ENCODE measurements at places on chromosomes 1 and 21.

GRCh38 chr1:203463469-203464062, 12.0 kb upstream of the PRELP start:
- H3K4me3 ChIP-seq: no peak overlapping the region
- H3K36me3 ChIP-seq: no peaks in the 10 kb centered on the region
- no peak for DNase-seq
- H3K27me3 ChIP-seq: no peaks in the 10 kb centered on the region

- DNase-seq: no peak
- no peaks in the 10 kb centered on the region for H3K27me3 ChIP-seq
- no peaks in the 10 kb centered on the region for H3K36me3 ChIP-seq
- H3K4me1 ChIP-seq: peaks cover 12% of the 10 kb centered on the region
Measured at GRCh38 chr1:160876311-160876710, 8.7 kb downstream of the ITLN1 start.

- H3K27me3 ChIP-seq: no peaks in the 10 kb centered on the region
- no peak for DNase-seq
- H3K4me1 ChIP-seq: no peaks in the 10 kb centered on the region
- no peaks in the 10 kb centered on the region for H3K36me3 ChIP-seq
Measured at GRCh38 chr1:5220421-5220820, 566.0 kb downstream of the AJAP1 start.

- H3K4me1 ChIP-seq: no peaks in the 10 kb centered on the region
- no peak for DNase-seq
- no peak overlapping the region for H3K27ac ChIP-seq
- H3K27me3 ChIP-seq: no peaks in the 10 kb centered on the region
- no peak overlapping the region for H3K4me3 ChIP-seq
Measured at GRCh38 chr1:41419584-41420295, 58.5 kb downstream of the FOXO6 start.

- H3K4me3 ChIP-seq: no peak overlapping the region
- no peaks in the 10 kb centered on the region for H3K4me1 ChIP-seq
- H3K36me3 ChIP-seq: no peaks in the 10 kb centered on the region
- no peak for DNase-seq
- no peak overlapping the region for H3K27ac ChIP-seq
- H3K27me3 ChIP-seq: no peaks in the 10 kb centered on the region
Measured at GRCh38 chr1:206067486-206068227, 14.7 kb downstream of the RHEX start.

DNA sequence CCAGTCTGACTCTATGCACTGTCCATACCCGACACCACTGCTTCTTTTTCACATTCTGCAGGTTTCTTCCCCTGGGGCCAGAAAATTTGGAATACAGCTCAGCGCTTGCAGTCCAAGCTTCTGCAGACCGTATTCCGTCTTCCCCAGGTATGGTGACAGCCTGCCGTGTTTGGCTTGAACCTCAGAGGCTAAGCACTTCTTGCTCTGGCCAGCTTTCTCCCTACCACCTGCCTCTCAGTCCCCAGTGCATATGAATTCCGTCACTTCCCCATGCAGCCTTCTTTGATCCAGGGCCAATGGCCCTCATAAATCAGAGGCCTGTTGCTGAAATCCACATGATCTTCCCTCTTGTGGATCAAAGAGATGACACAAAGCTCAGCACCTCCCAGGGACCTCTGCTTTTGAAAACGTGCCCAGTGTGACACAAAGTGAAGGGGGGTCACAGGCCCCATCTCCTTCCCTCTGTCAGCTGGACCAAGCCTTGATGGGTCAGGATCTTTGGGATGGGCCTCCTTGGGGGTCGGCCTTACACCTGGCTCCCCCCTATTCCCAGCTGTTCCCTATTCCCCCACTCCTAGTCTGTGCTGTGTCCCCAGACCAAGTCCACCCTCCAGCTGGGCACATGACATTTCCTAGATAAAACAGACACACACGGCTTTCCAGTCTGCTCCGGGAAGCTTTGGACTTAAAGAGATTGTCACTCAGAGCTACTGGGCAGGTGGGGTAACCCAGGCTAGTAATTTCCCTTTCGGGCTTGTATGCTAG, 66.6 kb downstream of the HMGB4 start:
- no peak overlapping the region for H3K4me3 ChIP-seq
- H3K27ac ChIP-seq: no peak overlapping the region
- H3K36me3 ChIP-seq: no peaks in the 10 kb centered on the region
- no peaks in the 10 kb centered on the region for H3K27me3 ChIP-seq
- DNase-seq: no peak
- H3K4me1 ChIP-seq: no peaks in the 10 kb centered on the region

DNA sequence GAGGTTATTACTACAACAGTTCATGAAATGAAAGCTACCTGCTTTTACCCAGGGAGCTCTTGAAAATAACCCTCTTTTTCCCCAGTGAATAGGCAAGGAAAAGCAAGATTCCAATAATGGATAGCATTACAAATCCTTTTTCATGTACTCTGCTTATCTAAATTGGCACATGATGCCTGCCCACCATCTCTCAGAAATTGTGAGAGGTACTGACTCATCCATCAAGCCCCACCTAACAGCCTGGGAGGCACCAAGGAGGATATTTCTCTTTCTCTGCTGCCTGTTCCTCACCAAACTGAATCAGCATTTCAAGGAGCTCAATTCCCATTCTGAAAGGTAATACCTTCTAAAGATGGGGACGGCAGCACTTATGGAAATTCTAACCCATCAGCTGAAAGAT, 34.4 kb downstream of the PALMD start:
- no peak overlapping the region for H3K27ac ChIP-seq
- H3K36me3 ChIP-seq: no peaks in the 10 kb centered on the region
- no peaks in the 10 kb centered on the region for H3K4me1 ChIP-seq
- H3K4me3 ChIP-seq: no peak overlapping the region
- H3K27me3 ChIP-seq: no peaks in the 10 kb centered on the region

DNA sequence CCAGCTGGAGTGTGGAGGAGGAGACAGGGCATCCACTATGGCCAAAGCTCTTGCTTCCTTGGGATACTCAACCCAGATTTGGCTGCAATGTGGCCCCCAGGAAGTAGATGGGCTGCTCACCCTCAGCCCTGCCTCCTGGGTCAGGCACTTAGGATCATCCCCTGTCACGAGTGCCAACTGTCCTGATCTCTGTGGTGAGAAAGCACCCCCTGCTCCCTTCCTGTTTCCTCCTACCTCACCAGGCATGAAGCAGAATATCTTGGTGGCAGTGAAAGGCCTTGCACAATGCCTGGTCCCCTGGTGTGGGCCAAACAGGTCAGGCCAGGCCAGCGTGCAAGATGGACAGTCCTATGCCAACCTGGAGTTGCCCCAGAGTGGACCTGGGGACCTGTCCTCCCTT, 211.7 kb downstream of the GRIK3 start:
- no peak for DNase-seq
- no peak overlapping the region for H3K4me3 ChIP-seq
- no peaks in the 10 kb centered on the region for H3K4me1 ChIP-seq
- no peaks in the 10 kb centered on the region for H3K36me3 ChIP-seq
- H3K27ac ChIP-seq: no peak overlapping the region
- H3K27me3 ChIP-seq: no peaks in the 10 kb centered on the region

DNA sequence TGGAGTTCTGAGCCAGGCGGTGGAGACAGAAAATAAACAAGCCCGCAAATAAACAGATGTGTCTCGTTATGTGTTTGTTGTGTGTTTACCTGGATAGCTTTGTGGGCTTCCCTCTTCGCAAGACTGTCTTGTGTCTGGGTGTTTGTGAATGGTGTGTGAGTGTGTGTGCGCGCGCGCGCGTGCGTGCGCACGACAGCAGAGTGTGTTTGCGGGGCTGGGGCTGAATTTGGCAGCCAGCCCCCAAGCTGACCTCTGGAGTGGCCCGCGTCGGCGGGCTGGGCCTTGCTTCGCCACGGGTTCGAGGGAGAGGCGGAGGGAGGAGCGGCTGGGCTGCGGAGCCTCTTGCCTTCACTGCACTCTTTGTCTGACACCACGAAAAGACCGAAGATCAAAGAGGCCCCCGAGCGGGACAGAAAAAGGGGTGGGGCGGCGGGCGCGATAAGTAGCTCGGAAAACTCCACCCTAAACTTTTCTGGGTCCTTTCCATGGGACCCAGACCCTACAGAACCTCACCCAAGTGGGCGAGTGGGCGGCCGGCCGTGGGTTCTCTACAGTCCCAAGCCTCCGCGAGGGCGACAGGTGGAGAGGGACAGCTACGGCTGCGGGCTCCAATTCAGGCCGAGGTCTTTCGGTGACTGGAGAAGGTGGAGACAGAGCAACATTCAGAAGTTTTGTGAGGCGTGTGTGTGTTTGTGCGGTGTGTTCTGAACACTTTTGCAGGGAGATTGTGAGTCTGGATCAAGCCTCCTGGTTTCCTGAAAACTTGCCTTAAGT, 14.5 kb downstream of the PAX7 start:
- peak; percentile 27 for DNase-seq
- peaks cover 59% of the 10 kb centered on the region for H3K27me3 ChIP-seq
- H3K4me3 ChIP-seq: no peak overlapping the region
- no peak overlapping the region for H3K27ac ChIP-seq
- H3K36me3 ChIP-seq: no peaks in the 10 kb centered on the region
- H3K4me1 ChIP-seq: peaks cover 23% of the 10 kb centered on the region

DNA sequence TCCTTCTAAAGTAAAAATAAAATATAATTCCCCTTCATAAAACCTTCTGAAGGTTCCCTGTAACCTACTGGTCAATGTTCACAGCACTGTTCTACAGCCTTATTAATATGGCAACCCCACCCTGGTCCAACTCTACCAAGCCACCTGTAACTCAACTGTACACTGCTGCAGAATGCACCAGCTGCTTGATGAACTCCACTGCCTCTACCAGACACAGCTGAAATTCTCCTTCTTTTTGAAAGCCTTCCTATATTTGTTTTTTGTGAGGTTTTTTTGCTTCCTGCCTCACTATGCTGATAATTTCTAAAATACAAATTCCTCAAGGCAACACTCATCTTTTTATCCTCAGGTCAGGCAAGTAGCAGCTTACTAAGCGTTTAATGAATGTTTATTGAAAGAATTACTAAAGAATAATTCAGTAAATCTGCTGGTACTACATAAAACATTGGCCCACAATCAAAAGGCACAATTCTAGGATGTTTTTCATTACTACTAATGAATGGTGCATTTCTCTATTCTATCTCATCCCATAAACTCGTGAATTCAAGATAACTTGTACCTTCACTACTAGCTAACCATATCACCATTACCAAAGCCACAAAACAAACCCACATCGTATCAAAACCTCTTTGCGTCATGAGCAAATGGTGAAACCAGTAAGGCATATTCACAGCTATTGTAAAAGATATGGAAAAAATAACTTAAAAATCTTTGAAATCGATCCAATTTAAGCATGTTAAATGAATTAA, 2.4 kb downstream of the SSX2IP start:
- no peaks in the 10 kb centered on the region for H3K36me3 ChIP-seq
- H3K27me3 ChIP-seq: no peaks in the 10 kb centered on the region
- H3K27ac ChIP-seq: peak overlapping the region; percentile 65
- no peak overlapping the region for H3K4me3 ChIP-seq
- DNase-seq: no peak

GRCh38 chr21:35770101-35770945, 290.0 kb downstream of the SETD4 start:
- DNase-seq: no peak
- H3K27me3 ChIP-seq: no peaks in the 10 kb centered on the region
- no peak overlapping the region for H3K4me3 ChIP-seq
- no peaks in the 10 kb centered on the region for H3K36me3 ChIP-seq

DNA sequence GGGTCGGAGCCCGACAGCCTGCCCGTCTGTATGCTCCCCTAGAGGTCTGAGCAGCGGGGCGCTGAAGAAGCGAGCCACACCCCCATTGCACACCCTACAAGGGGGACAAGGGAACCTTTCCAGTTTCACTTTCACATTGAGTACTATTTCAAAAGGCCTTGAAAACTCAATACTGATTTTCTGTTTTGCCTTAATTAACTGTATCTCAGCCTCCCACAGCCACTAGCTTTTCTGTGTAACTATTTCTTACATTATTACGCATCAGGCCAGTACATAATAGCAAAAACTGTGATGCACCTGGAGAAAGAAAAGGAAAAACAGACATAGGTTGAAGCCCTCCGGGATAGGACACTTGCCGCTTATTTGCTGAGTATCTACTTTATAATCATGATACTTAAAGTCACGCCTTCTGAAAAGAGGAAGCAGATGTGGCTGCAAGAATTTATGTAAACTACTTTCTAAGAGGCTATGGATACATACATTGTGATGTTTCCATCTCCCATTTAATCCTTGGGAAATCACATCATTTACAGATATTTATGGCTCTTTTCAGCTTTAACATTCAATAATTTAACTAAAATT, 1719.5 kb downstream of the MRPL39 start:
- peak; percentile 4 for DNase-seq
- H3K27me3 ChIP-seq: no peaks in the 10 kb centered on the region
- H3K27ac ChIP-seq: no peak overlapping the region
- H3K36me3 ChIP-seq: no peaks in the 10 kb centered on the region
- no peaks in the 10 kb centered on the region for H3K4me1 ChIP-seq
- H3K4me3 ChIP-seq: peak overlapping the region; percentile 18

DNA sequence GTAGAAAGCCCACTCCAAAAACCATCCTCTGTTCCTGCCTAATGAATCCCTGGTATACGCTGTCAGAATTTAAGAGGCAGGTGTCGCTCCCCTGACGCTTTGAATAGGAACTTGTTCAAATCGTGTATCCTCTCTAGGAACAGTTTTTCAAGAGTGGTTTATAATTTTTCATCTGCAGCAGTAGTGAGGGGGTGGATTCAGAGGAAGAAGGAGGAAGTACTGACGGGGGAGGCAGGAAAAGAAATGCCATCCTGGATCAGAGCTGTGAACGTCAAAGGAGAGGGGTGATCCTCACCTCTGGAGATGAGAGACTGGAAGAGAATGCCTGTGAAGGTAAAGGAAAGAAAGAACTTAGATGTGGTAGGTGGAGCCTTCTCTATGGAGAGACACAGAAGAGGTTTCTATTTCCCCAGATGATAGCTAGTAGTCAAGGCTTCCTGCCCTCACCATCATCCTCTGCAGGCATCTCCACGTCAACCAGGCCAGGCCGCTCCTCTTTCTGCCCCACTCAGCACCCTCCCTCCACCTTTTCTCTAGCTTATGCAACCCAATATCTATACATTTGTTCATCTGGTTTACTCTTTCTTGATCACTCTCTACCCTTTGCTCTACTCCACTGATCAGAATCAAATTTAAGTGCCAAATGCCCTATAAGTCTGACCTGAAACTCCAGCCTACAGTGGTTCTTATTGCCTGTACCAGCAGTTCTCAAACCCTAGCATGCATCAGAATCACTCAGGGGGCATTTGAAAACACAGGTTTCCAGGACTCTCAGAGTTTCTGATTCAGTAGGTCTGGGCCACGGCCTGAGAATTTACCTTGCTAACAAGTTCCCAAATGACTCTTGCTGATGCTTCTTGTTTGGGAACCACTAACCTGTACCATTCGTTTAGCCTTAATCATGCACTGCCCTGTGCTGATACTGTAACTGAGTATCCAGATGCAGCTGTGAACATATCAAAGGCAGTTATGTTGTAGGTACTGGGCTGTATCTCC, 13.1 kb upstream of the BCL9 start:
- H3K36me3 ChIP-seq: no peaks in the 10 kb centered on the region
- DNase-seq: no peak
- H3K4me3 ChIP-seq: no peak overlapping the region
- peaks cover 14% of the 10 kb centered on the region for H3K4me1 ChIP-seq
- H3K27ac ChIP-seq: no peak overlapping the region
